Vagina (tissue), 2 donors: ENCODE measurements at places on chromosomes 3 and 15.

DNA sequence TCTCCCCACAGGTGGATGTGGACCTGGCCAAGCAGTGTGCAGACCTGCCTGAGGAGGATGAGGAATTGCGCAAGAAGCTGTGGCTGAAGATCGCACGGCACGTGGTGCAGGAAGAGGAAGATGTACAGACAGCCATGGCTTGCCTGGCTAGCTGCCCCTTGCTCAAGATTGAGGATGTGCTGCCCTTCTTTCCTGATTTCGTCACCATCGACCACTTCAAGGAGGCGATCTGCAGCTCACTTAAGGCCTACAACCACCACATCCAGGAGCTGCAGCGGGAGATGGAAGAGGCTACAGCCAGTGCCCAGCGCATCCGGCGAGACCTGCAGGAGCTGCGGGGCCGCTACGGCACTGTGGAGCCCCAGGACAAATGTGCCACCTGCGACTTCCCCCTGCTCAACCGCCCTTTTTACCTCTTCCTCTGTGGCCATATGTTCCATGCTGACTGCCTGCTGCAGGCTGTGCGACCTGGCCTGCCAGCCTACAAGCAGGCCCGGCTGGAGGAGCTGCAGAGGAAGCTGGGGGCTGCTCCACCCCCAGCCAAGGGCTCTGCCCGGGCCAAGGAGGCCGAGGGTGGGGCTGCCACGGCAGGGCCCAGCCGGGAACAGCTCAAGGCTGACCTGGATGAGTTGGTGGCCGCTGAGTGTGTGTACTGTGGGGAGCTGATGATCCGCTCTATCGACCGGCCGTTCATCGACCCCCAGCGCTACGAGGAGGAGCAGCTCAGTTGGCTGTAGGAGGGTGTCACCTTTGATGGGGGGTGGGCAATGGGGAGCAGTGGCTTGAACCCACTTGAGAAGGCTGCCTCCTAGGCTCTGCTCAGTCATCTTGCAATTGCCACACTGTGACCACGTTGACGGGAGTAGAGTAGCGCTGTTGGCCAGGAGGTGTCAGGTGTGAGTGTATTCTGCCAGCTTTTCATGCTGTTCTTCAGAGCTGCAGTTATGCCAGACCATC lies 8.6 kb downstream of the VPS18 start:
- no peak for DNase-seq

DNA sequence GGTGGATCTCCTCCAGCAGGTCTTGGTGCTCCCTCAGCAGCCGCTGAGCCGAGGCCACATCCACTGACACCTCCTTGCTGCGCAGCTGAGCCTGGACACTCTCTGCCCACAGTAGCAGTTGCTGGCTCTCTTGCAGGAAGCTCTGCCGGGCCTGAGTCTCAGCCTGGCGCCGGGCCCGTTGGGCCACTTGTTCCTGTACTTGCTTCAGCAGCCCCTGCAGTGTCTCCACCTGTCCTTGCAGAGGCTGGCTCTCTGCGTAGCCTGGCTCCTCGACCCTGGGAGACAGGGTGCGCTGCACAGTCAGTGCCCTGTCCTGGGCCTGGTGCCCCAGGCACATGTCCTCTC lies 15.5 kb downstream of the SPTBN5 start:
- no peak for DNase-seq

DNA sequence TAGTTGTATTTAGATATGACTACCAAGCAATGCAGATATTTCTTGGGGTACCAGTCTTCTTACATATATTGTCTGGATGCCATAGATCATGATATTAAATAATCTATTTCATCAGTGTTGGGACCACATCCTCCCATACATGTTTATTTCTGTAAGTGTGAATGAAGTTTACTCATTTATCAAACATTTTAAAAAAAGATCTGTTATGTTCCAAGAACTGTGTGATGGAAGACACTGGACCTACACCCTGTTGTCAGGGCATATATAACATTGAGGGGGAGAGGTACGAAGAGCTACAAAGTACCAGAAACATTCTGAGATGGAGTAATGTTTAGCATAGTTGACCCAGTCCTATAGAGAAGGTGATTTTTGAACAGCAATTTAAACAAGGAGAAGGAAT lies 26.6 kb downstream of the MBNL1 start:
- no peak for DNase-seq

- DNase-seq: no peak
These were observed 271.9 kb downstream of the FOXP1 start for GRCh38 chr3:71311661-71312046.

GRCh38 chr3:155619118-155619915 lies 125.6 kb downstream of the PLCH1 start:
- no peak for DNase-seq

DNA sequence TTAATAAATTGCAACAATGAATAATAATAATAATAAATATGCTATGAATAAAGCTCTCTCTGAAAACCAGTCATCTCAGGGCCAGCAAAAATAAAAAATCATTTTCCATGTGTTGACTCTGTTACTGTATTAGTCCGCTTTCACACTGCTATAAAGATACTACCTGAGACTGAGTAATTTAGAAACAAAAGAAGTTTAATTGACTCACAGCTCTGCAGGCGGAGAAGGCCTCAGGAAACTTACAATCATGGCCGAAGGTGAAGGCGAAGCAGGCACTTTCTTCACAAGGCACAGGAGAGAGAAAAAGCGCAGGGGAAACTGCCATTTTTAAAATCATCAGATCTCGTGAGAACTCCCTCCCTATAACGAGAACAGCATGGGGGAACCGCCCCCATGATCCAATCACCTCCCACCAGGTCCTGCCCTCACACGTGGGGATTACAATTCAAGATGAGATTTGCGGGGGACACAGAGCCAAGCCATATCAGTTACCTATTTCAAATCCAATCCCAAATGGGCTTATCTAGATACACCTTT lies 224.1 kb downstream of the IGSF11 start:
- no peak for DNase-seq
